ENCODE measurements at places on chromosomes 5 and 9. TPM values are rescaled to one million over a fixed set of nuclear protein-coding genes. Genes with fewer than 3 reads are reported as not detected.

CCDC187 gene
- 4.3 TPM for polyA plus RNA-seq

EXOC3 gene
- 20.5 TPM for polyA plus RNA-seq

TMC1 gene
- not detected for polyA plus RNA-seq

FRRS1L gene
- not detected for polyA plus RNA-seq

DMRT1 gene
- polyA plus RNA-seq = not detected

SEMA6A gene
- 1.3 TPM for polyA plus RNA-seq

CCDC192 gene
- polyA plus RNA-seq = not detected

THBS4 gene
- not detected for polyA plus RNA-seq

COL5A1 gene
- polyA plus RNA-seq = not detected

- H3K4me3 ChIP-seq = no peak overlapping the region
- H3K36me3 ChIP-seq = no peaks in the 10 kb centered on the region
- DNase-seq = no peak
- no peaks in the 10 kb centered on the region for H3K4me1 ChIP-seq
- peaks cover 30% of the 10 kb centered on the region for H3K27me3 ChIP-seq
Observed at GRCh38 chr9:135334953-135335460, 144.6 kb upstream of the PPP1R26 start.

GRCh38 chr5:128062172-128062746 lies 21.3 kb upstream of the SLC12A2 start:
- no peak overlapping the region for H3K4me3 ChIP-seq
- DNase-seq = no peak
- no peaks in the 10 kb centered on the region for H3K27me3 ChIP-seq
- peaks cover 11% of the 10 kb centered on the region for H3K4me1 ChIP-seq

GRCh38 chr5:74647096-74647495 lies 6.6 kb upstream of the ENC1 start:
- no peak overlapping the region for H3K27ac ChIP-seq
- no peaks in the 10 kb centered on the region for H3K36me3 ChIP-seq

- no peak overlapping the region for H3K4me3 ChIP-seq
- H3K27me3 ChIP-seq = no peaks in the 10 kb centered on the region
- H3K4me1 ChIP-seq = no peaks in the 10 kb centered on the region
- no peaks in the 10 kb centered on the region for H3K36me3 ChIP-seq
- no peak for DNase-seq
Observed at GRCh38 chr5:157080286-157080685, 21.4 kb upstream of the HAVCR1 start.

GRCh38 chr5:60700416-60700757 lies 421 bp upstream of the DEPDC1B start:
- peak overlapping the region; percentile 94 for H3K4me3 ChIP-seq
- DNase-seq = no peak
- H3K36me3 ChIP-seq = no peaks in the 10 kb centered on the region
- H3K27me3 ChIP-seq = no peaks in the 10 kb centered on the region

- no peak for DNase-seq
- no peaks in the 10 kb centered on the region for H3K4me1 ChIP-seq
- no peak overlapping the region for H3K4me3 ChIP-seq
Observed at GRCh38 chr9:126203313-126203712, 123.3 kb upstream of the MVB12B start.

DNA sequence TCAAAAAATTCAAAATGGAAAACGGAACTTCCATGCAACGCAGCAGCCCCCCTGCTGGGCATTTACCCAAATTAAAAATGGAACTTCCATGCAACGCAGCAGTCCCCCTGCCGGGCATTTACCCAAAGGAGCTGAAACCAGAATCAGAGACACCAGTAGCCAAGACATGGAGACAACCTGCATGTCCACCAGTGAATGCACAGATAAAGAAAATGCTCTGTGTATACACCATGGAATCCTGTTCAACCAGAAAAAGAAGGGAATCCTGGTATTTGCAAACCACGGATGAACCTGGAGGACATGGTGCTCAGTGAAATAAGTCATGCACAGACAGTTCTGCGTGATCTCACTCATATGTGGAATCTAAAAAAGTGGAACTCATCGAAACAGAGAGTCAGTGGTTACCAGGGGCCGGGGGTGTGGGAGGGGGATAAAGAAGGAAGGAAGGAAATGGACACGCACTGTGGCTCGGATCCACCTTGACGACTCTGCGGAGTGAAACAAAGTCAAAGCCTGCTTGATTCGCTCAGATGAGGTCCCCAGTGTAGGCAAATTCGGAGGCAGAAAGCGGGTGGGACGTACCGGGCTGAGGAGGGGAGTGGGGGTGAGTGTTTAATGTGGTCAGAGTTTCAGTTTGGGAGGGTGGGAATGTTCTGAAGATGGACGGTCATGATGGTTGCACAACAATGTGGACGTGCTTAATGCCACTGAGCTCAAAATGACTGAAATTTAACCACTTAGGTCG lies 40.2 kb upstream of the EXOC3 start:
- H3K4me1 ChIP-seq = peaks cover 57% of the 10 kb centered on the region
- peak overlapping the region; percentile 6 for H3K27ac ChIP-seq
- H3K27me3 ChIP-seq = peaks cover 29% of the 10 kb centered on the region
- peak; percentile 72 for DNase-seq
- peak overlapping the region; percentile 83 for H3K4me3 ChIP-seq

GRCh38 chr9:122446819-122447484 lies 30.8 kb downstream of the OR1J1 start:
- no peaks in the 10 kb centered on the region for H3K36me3 ChIP-seq
- H3K27me3 ChIP-seq = peaks cover 33% of the 10 kb centered on the region
- DNase-seq = no peak
- H3K4me3 ChIP-seq = no peak overlapping the region
- no peak overlapping the region for H3K27ac ChIP-seq
- H3K4me1 ChIP-seq = no peaks in the 10 kb centered on the region

- no peak overlapping the region for H3K4me3 ChIP-seq
- H3K27ac ChIP-seq = no peak overlapping the region
- H3K4me1 ChIP-seq = peaks cover 5% of the 10 kb centered on the region
- H3K27me3 ChIP-seq = no peaks in the 10 kb centered on the region
- DNase-seq = peak; percentile 19
Observed at GRCh38 chr9:99582814-99583213, 238.9 kb upstream of the NR4A3 start.

DNA sequence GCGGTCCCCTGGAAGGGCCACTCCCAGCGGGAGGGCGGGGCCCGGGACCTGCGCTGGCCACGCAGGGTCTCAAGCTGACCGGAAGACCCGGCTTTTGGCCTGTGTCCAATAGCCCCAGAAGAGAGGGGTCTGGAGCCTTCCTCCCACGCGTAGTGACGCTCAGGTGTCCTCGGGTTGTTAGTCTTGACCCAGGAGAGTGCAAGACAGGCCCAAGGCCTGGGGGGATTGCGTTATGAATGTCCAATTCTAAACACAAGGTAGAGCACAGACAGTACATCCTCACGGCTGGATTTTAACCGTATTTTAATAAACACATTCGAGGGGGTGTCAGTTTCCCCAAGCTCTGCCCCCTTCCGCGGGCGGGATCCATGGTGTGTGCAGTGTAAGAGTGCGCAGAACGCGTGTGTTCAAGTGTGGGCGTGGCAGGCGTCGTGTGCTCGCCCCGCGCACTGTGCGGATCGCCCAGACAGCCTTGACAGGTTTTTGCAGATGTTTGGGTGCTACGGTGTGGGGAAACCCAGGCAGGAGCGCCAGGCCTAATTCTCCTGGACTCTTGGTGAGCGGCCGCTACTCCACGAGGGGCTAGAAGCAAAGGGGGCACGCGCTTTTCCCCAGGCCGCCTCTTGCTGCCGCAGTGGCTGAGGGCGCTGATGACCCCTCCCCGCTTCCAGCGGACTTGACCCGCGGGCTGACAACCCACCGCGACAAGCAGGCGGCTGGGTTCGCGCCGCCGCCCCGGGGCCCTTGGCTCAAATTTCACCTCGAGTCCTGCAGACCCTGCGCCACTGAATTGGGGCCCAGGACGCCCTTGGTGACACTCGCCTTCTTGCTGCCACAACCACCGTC lies 6.1 kb upstream of the DMRT3 start:
- H3K4me1 ChIP-seq = peaks cover 27% of the 10 kb centered on the region
- H3K36me3 ChIP-seq = peaks cover 10% of the 10 kb centered on the region
- peak overlapping the region; percentile 53 for H3K4me3 ChIP-seq
- H3K27me3 ChIP-seq = peaks cover 63% of the 10 kb centered on the region

DNA sequence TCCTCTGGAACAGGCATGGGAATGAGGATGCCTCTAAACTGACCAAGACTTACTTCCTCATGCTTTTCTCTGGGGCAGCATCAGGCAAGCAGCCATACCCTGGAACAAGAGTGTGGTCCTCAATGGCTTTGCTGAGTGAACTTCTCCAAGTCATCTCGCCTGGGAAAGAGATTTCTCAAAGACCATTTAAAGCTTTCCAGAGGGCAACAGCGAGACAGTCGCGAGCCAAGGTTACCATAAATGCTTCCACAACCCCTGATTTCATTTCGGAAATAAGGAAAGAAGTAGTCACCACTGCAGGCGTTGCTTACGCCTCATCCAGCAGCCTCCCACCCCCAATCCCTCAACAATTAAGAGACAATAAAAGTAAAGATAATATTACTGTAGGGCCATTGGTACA lies 1.1 kb upstream of the SNCAIP start:
- H3K27ac ChIP-seq = no peak overlapping the region
- H3K4me3 ChIP-seq = no peak overlapping the region
- peaks cover 57% of the 10 kb centered on the region for H3K27me3 ChIP-seq
- peaks cover 8% of the 10 kb centered on the region for H3K4me1 ChIP-seq

GRCh38 chr9:61673664-61674381 lies 484.0 kb downstream of the SPATA31A7 start:
- H3K4me3 ChIP-seq = no peak overlapping the region
- no peak for DNase-seq
- H3K4me1 ChIP-seq = no peaks in the 10 kb centered on the region
- no peak overlapping the region for H3K27ac ChIP-seq

- no peak overlapping the region for H3K27ac ChIP-seq
- no peak overlapping the region for H3K4me3 ChIP-seq
Observed at GRCh38 chr5:88653471-88653870, 229.5 kb downstream of the MEF2C start.

GRCh38 chr5:178116143-178116885 lies 3.0 kb downstream of the N4BP3 start:
- peaks cover 46% of the 10 kb centered on the region for H3K4me1 ChIP-seq
- H3K27ac ChIP-seq = peak overlapping the region; percentile 96
- no peaks in the 10 kb centered on the region for H3K36me3 ChIP-seq
- peak overlapping the region; percentile 97 for H3K4me3 ChIP-seq
- H3K27me3 ChIP-seq = no peaks in the 10 kb centered on the region

DNA sequence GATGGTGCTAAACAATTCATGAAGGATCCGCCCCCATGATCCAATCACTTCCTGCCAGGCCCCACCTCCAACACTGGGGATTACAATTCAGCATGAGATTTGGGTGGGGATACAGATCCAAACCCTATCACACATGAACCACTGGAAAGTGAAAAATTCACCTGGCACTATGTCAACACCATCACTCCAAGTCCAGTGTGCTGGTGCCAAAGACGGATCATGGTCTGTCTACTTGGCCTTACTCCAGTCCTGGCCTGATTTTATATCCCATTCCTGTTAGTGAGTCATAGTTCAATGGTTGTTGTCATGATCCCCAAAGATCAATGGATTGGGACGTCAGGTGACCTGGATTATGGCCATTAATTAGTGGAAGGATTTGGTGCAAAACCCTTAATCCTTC lies 147.4 kb upstream of the RPS23 start:
- no peaks in the 10 kb centered on the region for H3K36me3 ChIP-seq
- no peak overlapping the region for H3K27ac ChIP-seq
- H3K4me1 ChIP-seq = no peaks in the 10 kb centered on the region
- no peaks in the 10 kb centered on the region for H3K27me3 ChIP-seq
- DNase-seq = no peak

GRCh38 chr9:21836437-21837161 lies 34.2 kb downstream of the MTAP start:
- H3K4me1 ChIP-seq = peaks cover 33% of the 10 kb centered on the region
- peak overlapping the region; percentile 63 for H3K27ac ChIP-seq
- H3K36me3 ChIP-seq = peaks cover 41% of the 10 kb centered on the region
- H3K4me3 ChIP-seq = no peak overlapping the region
- H3K27me3 ChIP-seq = no peaks in the 10 kb centered on the region
- no peak for DNase-seq

DNA sequence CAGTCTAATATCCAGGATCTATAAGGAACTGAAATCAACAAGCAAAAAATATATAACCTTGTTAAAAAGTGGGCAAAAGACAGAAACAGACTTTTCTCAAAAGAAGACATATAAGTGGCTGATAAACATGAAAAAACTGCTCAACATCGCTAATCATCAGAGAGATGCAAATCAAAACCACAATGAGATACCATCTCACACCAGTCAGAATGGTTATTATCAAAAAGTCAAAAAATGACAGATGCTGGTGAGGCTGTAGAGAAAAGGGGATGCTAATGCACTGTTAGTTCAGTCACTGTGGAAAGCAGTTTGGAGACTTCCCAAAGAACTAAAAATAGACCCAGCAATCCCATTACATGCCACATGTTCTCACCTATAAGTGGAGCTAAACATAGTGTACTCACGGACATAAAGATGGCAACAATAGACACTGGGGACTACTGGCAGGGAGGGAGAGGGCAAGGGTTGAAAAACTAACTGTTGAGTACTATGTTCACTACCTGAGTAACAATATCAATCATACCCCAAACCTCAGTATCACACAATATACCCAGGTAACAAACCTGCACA lies 11.7 kb upstream of the TSSK1B start:
- no peak for DNase-seq
- H3K4me1 ChIP-seq = no peaks in the 10 kb centered on the region
- H3K4me3 ChIP-seq = no peak overlapping the region
- peaks cover 17% of the 10 kb centered on the region for H3K27me3 ChIP-seq

DNA sequence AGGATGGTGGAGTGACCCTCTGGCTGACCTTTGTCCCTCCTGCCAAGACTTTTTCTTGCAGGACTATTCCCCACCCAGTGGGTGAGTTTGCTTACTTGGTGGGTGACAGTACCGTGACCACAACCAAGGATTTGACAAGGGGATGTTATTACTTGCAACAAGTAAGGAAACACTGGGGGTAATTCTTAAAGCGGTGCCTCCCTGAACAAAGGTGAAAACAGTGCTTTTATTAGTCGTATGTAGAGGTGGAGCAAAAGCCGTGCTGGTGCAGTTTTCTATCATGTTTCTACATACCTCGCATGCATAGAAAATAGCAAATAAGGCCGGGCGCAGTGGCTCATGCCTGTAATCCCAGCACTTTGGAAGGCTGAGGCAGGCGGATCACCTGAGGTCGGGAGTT lies 41.0 kb upstream of the KDM4C start:
- peak overlapping the region; percentile 90 for H3K4me3 ChIP-seq
- H3K4me1 ChIP-seq = peaks cover 19% of the 10 kb centered on the region
- H3K27me3 ChIP-seq = no peaks in the 10 kb centered on the region
- no peak for DNase-seq
- H3K36me3 ChIP-seq = no peaks in the 10 kb centered on the region
- peak overlapping the region; percentile 95 for H3K27ac ChIP-seq

DNA sequence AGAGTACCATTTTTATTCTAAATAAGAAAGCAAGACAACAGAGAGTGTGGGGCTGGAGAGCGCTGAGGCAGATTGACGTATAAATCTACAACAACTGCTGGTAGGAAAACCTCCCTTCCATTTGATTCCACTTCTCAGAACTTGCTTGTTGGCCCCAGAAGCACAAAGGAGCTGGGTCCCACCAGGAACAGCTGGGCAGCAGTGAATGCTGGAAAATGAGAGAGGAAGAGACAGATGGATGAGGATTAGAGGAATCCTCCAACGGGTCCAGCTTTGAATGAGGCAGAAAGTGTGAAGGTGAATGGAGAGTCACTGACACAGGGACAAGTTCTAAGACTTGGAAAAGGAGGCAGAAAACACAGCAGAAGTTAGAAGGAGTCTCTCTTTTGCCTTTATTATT lies 14.8 kb downstream of the TAS2R1 start:
- H3K36me3 ChIP-seq = no peaks in the 10 kb centered on the region
- no peaks in the 10 kb centered on the region for H3K4me1 ChIP-seq
- no peak for DNase-seq
- no peak overlapping the region for H3K4me3 ChIP-seq
- H3K27me3 ChIP-seq = no peaks in the 10 kb centered on the region
- H3K27ac ChIP-seq = no peak overlapping the region

GRCh38 chr5:95134326-95134725 lies 150.6 kb downstream of the MCTP1 start:
- H3K36me3 ChIP-seq = no peaks in the 10 kb centered on the region
- H3K4me3 ChIP-seq = no peak overlapping the region
- H3K27me3 ChIP-seq = no peaks in the 10 kb centered on the region
- no peak for DNase-seq
- H3K4me1 ChIP-seq = no peaks in the 10 kb centered on the region

Measured in naive B cell (primary cell).